ENCODE measurements at places on chromosomes 7 and 10.

- H3K27me3 ChIP-seq: peaks cover 9% of the 10 kb centered on the region
- H3K4me1 ChIP-seq: no peaks in the 10 kb centered on the region
- no peak overlapping the region for H3K27ac ChIP-seq
- H3K4me3 ChIP-seq: no peak overlapping the region
- DNase-seq: no peak
- peaks cover 2% of the 10 kb centered on the region for H3K36me3 ChIP-seq
Observed at GRCh38 chr10:4532976-4533375, 293.0 kb upstream of the AKR1E2 start.

DNA sequence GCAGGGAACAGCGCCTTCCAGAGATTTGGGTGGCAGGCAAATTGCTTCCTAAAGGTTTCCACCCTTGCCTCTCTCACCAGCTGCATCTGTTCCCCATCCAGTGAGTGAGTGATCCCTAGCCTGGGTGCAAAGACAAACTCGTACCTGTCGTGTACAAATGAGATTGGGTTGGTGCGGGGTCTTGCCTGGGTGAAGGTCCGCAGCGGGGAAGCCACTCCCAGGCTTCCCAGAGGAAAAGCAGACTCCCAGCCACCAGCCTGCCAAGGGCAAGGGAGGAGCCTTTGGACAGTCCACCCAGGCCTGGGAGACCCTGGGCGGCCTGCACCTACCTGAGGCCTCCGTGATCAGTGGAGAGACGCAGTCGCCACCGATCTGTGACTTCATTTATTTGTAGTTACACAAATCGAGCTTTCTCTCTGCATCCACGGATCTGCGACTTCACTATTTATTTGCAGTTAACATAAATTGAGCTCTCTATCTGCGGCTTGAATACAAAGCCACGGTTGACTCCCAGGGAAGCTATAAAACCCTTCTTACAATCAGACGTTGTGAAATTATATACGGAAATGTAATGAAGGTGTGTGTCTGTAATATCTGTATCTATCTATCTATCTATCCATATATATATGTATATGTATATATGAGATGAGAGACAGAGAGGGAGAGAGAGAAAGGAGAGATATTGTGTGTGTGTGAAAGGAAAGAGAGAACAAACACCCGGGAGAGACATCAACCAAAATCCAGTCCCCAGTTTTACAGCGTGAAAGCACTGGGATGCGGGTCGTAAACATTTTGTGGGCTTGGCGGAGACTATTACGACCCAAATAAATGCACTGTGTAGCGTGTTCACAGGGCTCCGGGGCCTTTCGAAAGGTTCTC is 3.0 kb upstream of the HOXA7 start:
- H3K36me3 ChIP-seq: no peaks in the 10 kb centered on the region
- H3K4me1 ChIP-seq: peaks cover 42% of the 10 kb centered on the region
- no peak for DNase-seq
- peaks cover 81% of the 10 kb centered on the region for H3K27me3 ChIP-seq

DNA sequence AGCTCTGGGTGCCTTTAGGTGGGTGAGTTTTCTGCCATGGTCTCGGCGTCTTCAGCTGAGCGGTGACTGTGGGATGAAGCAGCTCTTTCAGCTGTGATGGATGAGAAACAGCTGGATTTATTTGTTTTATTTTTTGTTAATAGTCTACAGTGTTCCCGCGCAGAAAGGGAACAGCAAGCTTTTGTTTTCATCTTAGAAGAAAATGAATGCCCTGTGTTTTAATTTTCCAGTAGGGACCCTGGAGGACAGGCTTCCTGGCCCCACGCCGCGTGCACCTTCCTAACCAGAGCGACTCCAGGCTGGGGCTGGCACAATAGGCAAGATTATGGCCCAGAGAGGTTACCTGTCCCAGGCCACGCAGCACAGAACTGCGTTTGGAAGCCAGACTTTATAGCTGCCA is 57.6 kb downstream of the GTF2IRD1 start:
- H3K4me1 ChIP-seq: no peaks in the 10 kb centered on the region
- no peak for DNase-seq
- no peaks in the 10 kb centered on the region for H3K27me3 ChIP-seq
- no peak overlapping the region for H3K27ac ChIP-seq

DNA sequence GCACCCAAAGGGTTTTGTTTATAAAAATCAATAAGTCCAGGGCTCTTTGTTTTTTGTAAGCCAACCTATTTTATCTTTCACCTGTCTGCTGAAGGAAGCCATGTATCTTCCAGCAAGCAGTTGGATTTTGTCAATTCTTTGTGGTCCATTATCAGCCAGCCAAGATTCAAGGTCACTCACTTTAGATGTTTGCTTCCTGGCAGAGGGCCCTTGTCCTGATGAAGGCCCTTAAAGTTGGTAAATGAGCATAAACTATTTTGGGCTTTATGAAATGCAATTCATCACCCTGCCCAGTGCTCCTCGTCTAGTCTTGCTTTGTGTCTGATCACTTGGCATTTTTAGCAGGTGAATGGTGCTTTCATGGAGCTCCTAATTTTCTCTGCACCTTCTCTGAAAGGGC is 1004.2 kb downstream of the GRID1 start:
- no peak overlapping the region for H3K27ac ChIP-seq
- H3K27me3 ChIP-seq: no peaks in the 10 kb centered on the region
- no peak for DNase-seq
- no peaks in the 10 kb centered on the region for H3K36me3 ChIP-seq

Measured in activated naive CD4-positive, alpha-beta T cell treated with anti-CD3 and anti-CD28 coated beads for 36 hours (primary cell).